ENCODE measurements at places on chromosomes 7 and 10. TPM values are rescaled to one million over a fixed set of nuclear protein-coding genes. Genes with fewer than 3 reads are reported as not detected.

- no peak for DNase-seq
Measured at GRCh38 chr10:69895759-69896158, 94.1 kb downstream of the COL13A1 start.

DNA sequence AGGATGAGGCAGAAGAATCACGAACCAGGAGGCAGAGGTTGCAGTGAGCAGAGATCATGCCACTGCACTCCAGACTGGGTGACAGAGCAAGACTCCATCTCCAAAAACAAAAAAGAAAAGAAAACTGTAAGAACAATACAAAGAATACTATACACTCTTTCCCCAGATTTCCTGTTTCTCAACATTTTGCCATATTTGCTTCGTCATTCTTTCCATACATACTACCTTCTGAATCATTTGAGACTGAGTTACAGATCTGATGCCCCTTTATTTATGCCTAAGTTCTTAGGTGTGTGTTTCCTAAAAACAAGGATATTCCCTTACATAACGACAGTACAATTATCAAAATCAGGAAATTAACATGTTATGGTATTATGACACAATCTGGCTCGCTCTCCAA, 168.4 kb upstream of the CELF2 start:
- no peak for DNase-seq

DNA sequence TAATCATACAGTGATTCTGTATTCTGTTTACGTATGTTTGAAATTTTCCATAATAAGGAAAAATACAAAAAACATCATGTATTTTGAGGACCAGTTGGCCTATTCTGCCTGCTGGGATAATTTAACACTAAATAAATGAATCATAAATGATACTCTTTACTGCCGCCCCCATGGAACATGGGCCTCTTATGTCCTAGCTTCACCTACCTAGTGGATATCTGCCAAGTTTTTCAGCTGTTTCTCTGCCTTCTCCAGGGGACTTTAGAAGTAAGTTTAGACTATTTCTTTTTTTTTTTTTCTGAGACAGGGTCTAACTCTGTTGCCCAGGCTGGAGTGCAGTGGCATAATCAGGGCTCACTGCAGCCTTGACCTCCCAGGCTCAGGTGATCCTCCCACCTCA, 10.4 kb downstream of the NFE2L3 start:
- DNase-seq: no peak

- no peak for DNase-seq
Measured at GRCh38 chr7:103573479-103574058, 127.6 kb upstream of the SLC26A5 start.

DNA sequence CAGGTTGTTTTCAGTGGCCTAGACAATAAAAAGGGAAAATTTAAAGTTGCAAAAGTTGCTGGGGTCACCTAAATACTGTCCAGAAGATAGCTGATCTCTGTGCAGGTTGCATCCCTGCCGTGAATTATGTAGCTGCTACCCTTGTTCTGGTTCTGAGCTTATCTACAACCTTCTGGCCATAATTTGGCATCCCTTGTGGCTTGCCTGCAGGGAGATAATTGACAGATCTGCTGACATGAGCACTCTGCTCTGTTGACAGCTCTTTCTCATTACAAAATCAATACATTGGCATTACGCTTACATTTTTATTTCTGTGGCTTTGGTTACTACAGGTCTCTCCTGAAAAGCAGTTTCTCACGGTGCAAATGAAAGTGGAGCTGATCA, 29.3 kb upstream of the HECTD2 start:
- no peak for DNase-seq

- no peak for DNase-seq
Measured at GRCh38 chr10:101859530-101859929, 15.9 kb upstream of the KCNIP2 start.

- no peak for DNase-seq
Measured at GRCh38 chr7:105662998-105663397, 81.7 kb upstream of the EFCAB10 start.

DNA sequence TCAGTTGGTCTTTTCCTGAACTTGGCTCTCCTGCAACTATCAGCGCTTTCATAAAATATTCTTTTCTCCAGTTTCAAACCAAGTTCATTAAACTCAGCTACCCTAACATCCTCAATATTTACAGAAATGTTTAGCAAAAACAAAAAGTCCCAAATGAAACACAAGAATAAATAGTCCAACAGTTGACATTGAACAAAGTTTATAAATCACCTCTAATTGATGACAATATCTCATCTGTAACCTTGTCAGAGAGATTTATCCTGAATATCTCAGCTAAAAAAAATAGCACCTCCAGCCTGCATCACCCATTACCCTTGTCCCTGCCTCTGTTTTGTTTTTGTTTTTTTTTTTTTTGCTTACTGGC, 76.1 kb downstream of the ANK3 start:
- DNase-seq: no peak

- no peak for DNase-seq
Measured at GRCh38 chr7:155974186-155974897, 162.1 kb upstream of the SHH start.

The STAG3 gene
- total RNA-seq: 13.7 TPM

The GIMAP5 gene
- 75.5 TPM for total RNA-seq

The PHYH gene
- total RNA-seq: 7.0 TPM

The ERVW-1 gene
- not detected for total RNA-seq

The SORBS1 gene
- total RNA-seq: 1.4 TPM

The ZNF655 gene
- total RNA-seq: 111 TPM

The ANKRD1 gene
- not detected for total RNA-seq

The NEUROG3 gene
- total RNA-seq: not detected

The GDF2 gene
- total RNA-seq: not detected
